ENCODE measurements at places on chromosomes 6 and 20. TPM values are rescaled to one million over a fixed set of nuclear protein-coding genes. Genes with fewer than 3 reads are reported as not detected.

SLC22A2 gene
- not detected for total RNA-seq

TEAD3 gene
- 0.12 TPM for total RNA-seq

SNAP91 gene
- total RNA-seq, result not detected

CRISP3 gene
- total RNA-seq, result not detected

LPA gene
- not detected for total RNA-seq

DTNBP1 gene
- 16.1 TPM for total RNA-seq

TAP2 gene
- total RNA-seq, result 92.6 TPM

KCNG1 gene
- total RNA-seq, result not detected

PPP1R16B gene
- total RNA-seq, result 45.6 TPM

TTLL9 gene
- total RNA-seq, result not detected

MTRF1L gene
- total RNA-seq, result 9.5 TPM

RAB32 gene
- total RNA-seq, result 2.1 TPM

GNMT gene
- total RNA-seq, result 0.97 TPM

CTAGE9 gene
- not detected for total RNA-seq

Measured in T-helper 17 cell (primary cell).